Camera-type eye (tissue), 1 donor: ENCODE measurements at places on chromosomes 3 and 15. TPM values are rescaled to one million over a fixed set of nuclear protein-coding genes. Genes with fewer than 3 reads are reported as not detected.

CDCP1 gene
- total RNA-seq = 2.2 TPM

CD200R1L gene
- total RNA-seq = not detected

ZBTB47 gene
- total RNA-seq = 22.9 TPM

PPP1R14D gene
- not detected for total RNA-seq

GRK7 gene
- total RNA-seq = 1.3 TPM

SCAP gene
- total RNA-seq = 77.0 TPM
